T-helper 2 cell treated with Interferon-gamma antibody and Interleukin-4, amounts not matched to agents 5 μg/mL and 100 μg/mL, for 36 hours (primary cell): ENCODE measurements at places on chromosomes 5 and 9.
A peak's percentile ranks its signal among the peaks of the same experiment; 100 is the strongest.

DNA sequence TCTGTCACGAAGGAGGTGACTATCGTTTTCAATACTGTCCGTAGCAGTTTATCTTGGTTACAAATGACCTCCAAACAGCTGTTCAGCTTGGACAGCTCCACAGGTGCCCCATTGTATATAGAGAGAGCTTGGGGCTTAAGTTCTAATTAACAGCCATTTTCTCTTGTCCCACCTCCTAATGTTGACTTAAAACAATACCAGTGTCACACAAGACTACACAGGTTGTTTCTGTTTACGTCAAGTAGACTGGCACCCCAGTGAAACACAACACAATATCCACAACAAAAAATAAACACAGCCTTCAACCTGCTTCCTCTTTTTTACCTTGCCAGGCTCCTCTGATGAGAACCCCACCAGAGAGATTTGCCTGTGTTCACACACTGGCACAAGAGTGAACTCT is 39.8 kb upstream of the TLE1 start:
- no peaks in the 10 kb centered on the region for H3K36me3 ChIP-seq
- no peaks in the 10 kb centered on the region for H3K4me1 ChIP-seq
- DNase-seq = no peak
- no peak overlapping the region for H3K4me3 ChIP-seq
- no peak overlapping the region for H3K27ac ChIP-seq

- no peak for DNase-seq
- H3K4me1 ChIP-seq = no peaks in the 10 kb centered on the region
- H3K4me3 ChIP-seq = no peak overlapping the region
- no peaks in the 10 kb centered on the region for H3K36me3 ChIP-seq
Measured at GRCh38 chr5:145975001-145975360, 38.6 kb downstream of the SH3RF2 start.

DNA sequence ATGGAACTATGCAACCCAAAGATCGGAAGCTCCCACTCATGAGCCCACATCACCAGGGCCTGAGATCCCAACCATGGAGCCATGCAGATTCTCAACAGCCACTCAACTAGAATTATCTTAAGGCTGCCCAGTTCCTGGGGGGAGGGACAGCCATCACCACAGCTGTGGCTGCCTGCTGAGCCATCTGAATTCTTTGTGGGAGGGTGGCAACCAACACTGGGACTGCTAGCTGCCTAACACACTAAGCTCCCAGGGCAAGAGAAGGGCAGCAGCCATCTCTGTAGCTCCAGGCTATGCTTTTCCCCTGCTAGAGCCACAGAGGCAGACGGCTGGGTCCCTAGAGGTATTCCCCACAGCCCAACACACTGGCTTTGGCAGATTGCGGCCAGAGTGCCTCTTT is 251.3 kb upstream of the GRAMD2B start:
- H3K27me3 ChIP-seq = no peaks in the 10 kb centered on the region
- DNase-seq = no peak
- H3K4me3 ChIP-seq = no peak overlapping the region
- H3K36me3 ChIP-seq = no peaks in the 10 kb centered on the region

DNA sequence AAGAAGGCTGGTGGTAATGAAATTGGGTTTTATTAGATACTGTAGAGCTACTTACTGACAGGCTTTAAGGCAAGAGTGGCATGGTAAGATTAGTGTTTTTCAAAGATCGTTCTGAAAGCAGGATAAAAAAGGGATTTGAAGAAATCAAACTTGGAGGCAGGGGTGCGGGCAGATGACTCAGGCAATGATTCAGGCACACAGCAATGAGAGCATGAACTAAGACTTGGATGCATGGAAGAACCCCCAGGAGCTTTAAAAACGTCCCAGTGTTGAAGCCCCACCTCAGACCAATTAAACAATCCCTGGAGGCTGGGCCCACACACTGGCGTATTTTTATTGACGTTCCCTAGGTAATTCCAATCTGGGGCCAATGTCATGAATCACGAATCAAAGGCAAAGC is 102.5 kb downstream of the SREK1 start:
- no peaks in the 10 kb centered on the region for H3K27me3 ChIP-seq
- no peak for DNase-seq
- H3K36me3 ChIP-seq = no peaks in the 10 kb centered on the region
- no peak overlapping the region for H3K4me3 ChIP-seq

DNA sequence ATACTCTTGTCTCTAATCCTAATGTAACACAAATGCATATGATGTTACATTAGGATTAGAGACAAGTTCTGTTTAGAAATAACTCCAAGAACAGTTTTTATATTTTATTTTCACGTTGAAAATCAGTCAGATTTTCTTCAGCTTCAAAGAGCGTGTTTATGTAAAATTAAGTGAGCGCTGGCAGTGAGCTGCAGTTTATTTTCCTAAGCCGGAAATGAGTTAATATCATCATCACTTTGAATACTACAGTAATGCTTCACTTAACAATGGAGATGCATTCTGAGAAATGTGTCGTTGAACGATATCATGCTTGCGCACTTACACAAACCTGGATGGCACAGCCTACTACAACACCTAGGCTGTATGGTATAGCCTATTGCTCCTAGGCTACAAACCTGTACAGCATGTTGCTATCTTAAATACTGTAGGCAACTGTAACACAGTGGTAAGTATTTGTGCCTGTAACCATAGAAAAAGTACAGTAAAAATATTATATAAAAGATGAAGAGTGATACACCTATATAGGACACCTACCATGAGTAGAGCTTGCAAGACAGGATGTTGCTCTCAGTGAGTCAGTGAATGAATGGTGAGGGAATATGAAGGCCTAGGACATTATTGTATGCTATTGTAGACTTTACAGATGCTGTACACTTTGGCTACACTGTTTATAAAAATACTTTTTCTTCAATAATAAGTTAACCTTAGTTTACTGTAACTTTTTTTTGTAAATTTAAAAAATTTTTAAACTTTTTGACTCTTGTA is 65.9 kb upstream of the C5orf46 start:
- H3K4me1 ChIP-seq = no peaks in the 10 kb centered on the region
- DNase-seq = no peak
- H3K27me3 ChIP-seq = no peaks in the 10 kb centered on the region
- H3K36me3 ChIP-seq = no peaks in the 10 kb centered on the region
- H3K27ac ChIP-seq = no peak overlapping the region
- no peak overlapping the region for H3K4me3 ChIP-seq

GRCh38 chr9:97906236-97906831 is 16.0 kb downstream of the TRMO start:
- H3K4me1 ChIP-seq = peaks cover 62% of the 10 kb centered on the region
- H3K4me3 ChIP-seq = peak overlapping the region; percentile 85
- H3K36me3 ChIP-seq = peaks cover 58% of the 10 kb centered on the region
- no peaks in the 10 kb centered on the region for H3K27me3 ChIP-seq
- peak overlapping the region; percentile 96 for H3K27ac ChIP-seq

- no peaks in the 10 kb centered on the region for H3K4me1 ChIP-seq
- H3K4me3 ChIP-seq = no peak overlapping the region
- H3K36me3 ChIP-seq = no peaks in the 10 kb centered on the region
Measured at GRCh38 chr9:121537283-121537682, 37.6 kb upstream of the GGTA1 start.

GRCh38 chr5:69415584-69415958 is 655 bp downstream of the MARVELD2 start:
- DNase-seq = no peak
- no peaks in the 10 kb centered on the region for H3K4me1 ChIP-seq
- H3K4me3 ChIP-seq = peak overlapping the region; percentile 43
- H3K27ac ChIP-seq = no peak overlapping the region

GRCh38 chr9:6708732-6709131 is 49.0 kb upstream of the KDM4C start:
- no peak for DNase-seq
- H3K4me1 ChIP-seq = peaks cover 5% of the 10 kb centered on the region
- peaks cover 3% of the 10 kb centered on the region for H3K36me3 ChIP-seq
- no peak overlapping the region for H3K27ac ChIP-seq
- no peaks in the 10 kb centered on the region for H3K27me3 ChIP-seq

GRCh38 chr5:73378070-73378469 is 70.5 kb downstream of the FOXD1 start:
- no peak for DNase-seq
- no peak overlapping the region for H3K27ac ChIP-seq
- H3K4me3 ChIP-seq = no peak overlapping the region
- H3K4me1 ChIP-seq = peaks cover 5% of the 10 kb centered on the region

- no peak for DNase-seq
- H3K4me3 ChIP-seq = no peak overlapping the region
- H3K36me3 ChIP-seq = no peaks in the 10 kb centered on the region
- peaks cover 26% of the 10 kb centered on the region for H3K27me3 ChIP-seq
Measured at GRCh38 chr9:38419181-38419580, 5.1 kb downstream of the IGFBPL1 start.

DNA sequence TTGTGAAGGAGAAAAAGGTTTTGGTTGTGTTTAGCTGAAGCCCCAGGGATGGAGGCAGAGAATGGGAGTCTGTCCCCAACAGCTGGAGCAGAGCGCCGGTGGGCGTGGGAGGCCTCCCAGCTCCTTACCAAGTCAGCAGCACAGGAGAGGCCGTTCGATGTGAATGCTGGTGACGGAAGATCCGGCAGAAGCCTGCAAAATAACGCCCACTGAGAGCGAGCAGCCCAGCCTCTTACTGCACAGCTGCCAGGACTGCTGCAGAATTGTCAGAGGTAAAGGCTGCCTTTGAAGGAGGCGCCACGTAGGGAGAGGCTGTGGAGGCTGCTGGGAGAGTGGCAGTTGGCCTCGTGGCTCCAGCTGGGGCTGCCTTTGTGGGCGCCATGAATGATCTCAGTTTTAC is 26.2 kb downstream of the ANGPTL2 start:
- no peaks in the 10 kb centered on the region for H3K36me3 ChIP-seq
- DNase-seq = no peak

DNA sequence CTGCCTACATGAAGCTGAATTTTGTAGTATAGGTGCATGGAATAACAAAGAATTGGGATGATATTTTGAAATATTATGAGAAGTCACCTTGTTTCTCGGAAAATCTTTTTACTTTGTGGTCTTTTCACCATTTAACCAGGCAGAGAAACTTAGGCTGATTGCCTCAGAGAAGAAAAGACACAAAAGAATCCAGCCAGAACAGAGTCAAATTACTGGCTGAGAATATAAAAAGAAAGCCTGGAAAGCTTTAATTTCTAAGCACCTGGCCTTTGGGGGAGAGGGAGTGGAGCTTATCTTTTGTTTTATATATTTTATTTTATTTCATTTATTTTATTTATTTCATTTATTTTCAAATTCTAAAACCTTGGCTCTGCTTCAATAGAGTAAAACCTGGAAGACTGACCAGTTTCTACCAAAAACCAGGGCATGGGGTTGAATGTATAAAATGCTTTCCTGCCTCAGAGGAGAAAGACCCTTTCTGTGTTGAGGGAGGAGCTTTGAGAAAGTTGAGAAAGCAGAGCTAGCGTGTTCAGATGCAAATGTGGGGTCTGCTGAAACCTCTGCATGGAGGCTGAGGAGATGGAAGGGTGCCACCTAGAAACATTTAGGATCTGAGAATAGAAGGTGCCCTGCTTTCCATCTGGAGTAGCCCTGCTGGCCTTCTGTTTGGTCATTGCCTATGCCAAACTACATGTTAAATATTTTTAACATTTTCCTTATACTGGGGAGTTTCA is 81.6 kb downstream of the NREP start:
- no peak overlapping the region for H3K4me3 ChIP-seq
- no peak overlapping the region for H3K27ac ChIP-seq
- no peaks in the 10 kb centered on the region for H3K36me3 ChIP-seq
- no peak for DNase-seq
- H3K27me3 ChIP-seq = peaks cover 12% of the 10 kb centered on the region

DNA sequence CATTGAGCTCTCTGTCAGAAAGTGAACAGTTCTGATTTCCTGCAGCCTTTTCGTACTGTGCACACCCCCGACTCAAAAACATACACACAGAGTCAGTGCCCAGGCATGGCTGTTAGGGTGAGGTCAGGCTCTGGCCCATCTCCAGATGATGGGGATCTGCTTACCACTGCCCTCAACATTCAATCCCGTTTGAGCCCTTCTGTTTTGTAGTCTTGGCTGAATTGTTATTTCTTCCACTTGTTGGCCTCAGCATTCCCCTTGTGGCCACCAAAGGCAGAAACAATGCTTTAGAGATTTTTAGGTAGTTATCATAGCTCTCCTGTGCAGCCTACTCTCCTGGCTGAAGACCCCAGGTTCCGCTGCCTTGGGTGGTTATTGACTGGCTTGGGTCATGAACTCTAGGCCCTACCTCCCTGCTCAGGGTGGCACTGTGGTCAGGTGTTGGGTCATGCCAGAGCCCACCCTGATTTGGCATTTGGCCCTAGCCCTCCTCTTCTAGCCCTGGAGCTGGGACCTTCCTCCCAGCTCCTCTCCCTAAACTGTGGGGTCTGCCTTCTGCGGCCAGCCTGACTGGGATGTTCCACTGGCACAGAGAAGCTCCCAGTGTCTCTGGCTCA is 7.8 kb upstream of the MYOZ3 start:
- no peaks in the 10 kb centered on the region for H3K36me3 ChIP-seq
- DNase-seq = no peak
- no peak overlapping the region for H3K4me3 ChIP-seq
- H3K4me1 ChIP-seq = peaks cover 6% of the 10 kb centered on the region
- H3K27ac ChIP-seq = no peak overlapping the region
- peaks cover 14% of the 10 kb centered on the region for H3K27me3 ChIP-seq

GRCh38 chr5:61595426-61595825 is 263.4 kb downstream of the ZSWIM6 start:
- H3K27me3 ChIP-seq = peaks cover 17% of the 10 kb centered on the region
- no peaks in the 10 kb centered on the region for H3K36me3 ChIP-seq
- no peak for DNase-seq
- H3K4me1 ChIP-seq = no peaks in the 10 kb centered on the region
- H3K27ac ChIP-seq = no peak overlapping the region

DNA sequence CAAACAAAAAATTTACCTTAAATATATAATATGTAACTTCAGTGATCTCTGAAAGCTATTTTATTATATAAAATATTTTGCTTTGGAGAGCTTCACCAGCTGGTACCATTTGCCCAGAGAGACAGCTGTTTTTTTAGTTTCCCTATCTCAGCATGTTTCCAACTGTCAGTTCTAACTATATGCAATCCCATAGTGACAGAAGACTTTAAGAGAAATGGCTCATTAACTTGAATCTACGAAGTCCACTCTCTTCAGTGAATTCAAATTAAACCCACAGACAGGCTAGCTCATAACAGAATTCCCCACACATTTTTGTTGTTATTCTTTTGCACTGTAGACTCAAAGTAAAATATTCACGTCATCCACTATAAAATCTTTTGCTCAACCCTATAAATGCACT is 251.8 kb upstream of the POU5F2 start:
- no peak for DNase-seq
- H3K4me3 ChIP-seq = no peak overlapping the region
- H3K4me1 ChIP-seq = peaks cover 3% of the 10 kb centered on the region
- H3K27me3 ChIP-seq = no peaks in the 10 kb centered on the region
- H3K36me3 ChIP-seq = no peaks in the 10 kb centered on the region

DNA sequence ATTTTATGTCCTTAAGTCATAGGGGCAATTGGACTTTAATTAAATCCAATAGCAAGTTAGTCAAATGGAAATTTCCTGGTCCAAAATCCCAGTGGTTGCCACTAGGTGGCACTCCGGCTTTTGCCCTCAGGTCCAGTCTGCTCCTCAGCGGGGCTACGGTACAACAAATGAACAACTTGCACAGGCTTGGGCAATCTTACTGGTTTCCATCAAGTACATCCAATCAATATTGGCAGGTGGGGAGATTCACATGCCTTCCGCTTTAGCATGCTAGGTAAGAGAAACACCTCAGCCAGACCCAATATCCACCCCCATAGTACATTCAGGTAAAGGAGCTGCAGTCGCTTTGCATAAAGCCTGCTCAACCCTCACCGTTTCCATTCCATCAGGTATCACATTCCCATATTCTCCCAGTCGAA is 6.3 kb upstream of the MXD3 start:
- peaks cover 21% of the 10 kb centered on the region for H3K36me3 ChIP-seq
- H3K4me1 ChIP-seq = peaks cover 32% of the 10 kb centered on the region
- H3K4me3 ChIP-seq = no peak overlapping the region
- DNase-seq = peak; percentile 60
